Activated naive CD4-positive, alpha-beta T cell (primary cell): ENCODE measurements at places on chromosomes 12 and 14.

DNA sequence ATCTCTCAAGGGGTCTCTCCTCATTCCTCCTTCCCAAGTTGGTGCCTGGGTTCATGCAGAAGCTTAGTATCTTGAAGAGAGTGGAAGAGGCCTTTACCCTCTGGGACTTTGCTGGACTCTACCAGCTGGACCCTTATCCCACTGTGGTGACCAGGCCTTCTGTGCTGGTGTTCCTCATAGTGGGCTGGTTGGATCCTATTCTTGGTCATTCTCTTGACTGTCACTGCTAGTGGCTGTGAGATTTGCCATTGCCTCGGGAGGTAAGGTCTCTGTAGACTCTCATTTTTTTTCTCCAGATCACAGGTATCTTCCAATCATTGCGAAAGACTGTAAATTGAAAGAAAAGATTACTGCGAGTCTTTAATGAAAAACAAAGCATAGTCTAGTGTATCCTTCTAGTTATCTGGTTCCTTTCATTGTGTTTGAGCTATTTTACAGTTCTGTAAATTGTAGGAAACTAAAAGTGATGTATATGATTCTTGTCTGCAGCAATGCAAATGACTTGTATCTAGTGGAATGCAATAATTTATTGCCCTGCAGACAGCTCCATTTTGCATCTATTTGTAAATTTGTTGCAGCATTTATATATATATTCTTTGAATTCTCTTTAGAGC lies 217.9 kb downstream of the AEBP2 start:
- DNase-seq, result no peak

DNA sequence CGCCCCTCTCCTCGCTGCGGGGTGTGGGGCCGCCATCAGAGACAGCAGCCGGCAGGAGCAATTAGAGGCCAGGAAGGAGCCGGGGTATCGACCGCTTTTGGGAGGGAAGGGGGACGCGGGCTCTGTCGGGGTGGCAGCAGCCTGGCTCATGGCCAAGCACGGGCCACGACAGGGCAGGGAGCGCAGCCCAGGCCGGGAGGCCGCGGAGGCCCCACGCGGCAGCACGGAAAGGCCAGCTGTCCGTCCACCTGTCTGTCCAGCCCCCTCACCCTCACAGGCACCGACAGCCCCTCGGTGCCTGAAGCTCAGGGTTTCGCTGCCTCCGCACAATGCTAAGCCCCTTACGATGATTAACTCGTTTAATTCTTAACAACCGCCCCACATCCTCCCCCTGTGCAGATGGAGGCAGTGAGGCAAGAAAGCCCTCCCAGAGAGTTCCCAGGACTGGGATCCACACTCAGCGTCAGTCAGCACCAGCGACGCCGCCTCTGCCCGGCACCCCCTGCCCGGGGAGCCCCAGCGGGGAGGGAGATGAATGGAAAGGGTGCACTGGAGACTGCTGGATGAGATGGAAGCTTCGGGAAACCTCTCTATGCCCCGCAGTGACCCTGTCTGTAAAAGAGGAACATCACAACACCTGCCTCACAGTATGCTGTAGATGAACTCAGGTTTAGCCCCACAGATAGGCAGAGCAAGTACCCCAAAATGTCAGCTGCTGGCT lies 23.7 kb downstream of the NCOR2 start:
- DNase-seq, result no peak

GRCh38 chr12:123607756-123608155 lies 5.9 kb downstream of the DDX55 start:
- DNase-seq, result no peak

DNA sequence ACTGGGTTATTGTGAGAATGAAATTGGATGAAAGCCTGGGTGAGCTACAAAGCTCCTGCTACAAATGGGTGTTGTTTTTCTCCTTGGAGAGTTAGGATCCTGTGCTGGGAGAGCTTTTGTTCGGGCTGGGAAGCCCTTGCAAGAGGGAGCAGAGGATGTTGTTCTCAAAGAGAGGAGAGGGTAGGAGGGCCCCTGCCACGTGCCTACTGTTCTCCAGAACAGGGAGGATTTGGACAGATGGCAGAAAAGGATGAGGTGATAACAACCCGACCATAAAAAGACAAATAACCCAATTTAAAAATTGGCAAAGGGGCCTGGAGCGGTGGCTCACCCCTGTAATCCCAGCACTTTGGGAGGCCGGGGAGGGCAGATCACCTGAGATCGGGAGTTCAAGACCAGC lies 68.8 kb downstream of the GALNT16 start:
- DNase-seq, result no peak

GRCh38 chr14:61438497-61438859 lies 117.1 kb downstream of the PRKCH start:
- DNase-seq, result no peak

DNA sequence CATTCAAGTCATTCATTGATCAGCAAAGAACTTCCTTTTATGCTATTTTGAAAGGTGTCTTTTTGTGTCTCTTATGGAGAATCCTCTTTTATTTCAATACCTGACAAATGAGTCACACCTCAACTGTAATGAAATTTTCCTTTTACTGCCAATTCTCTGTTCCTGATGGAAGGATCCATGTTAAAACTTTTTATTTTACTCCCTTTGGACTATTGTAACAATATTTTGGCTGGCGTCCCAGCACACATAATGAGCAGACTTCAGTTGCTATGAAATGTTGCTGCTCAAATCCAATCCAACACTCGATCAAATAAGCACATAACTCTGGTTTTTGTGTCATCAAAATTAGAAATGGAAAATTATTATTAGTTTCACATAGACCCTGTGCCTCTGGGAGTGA lies 21.9 kb upstream of the SLC15A5 start:
- no peak for DNase-seq
